WERI-Rb-1 (cell line): ENCODE measurements at places on chromosomes 2 and 18.

- no peak for DNase-seq
Observed at GRCh38 chr2:189783451-189783926, 650 bp downstream of the ORMDL1 start.

DNA sequence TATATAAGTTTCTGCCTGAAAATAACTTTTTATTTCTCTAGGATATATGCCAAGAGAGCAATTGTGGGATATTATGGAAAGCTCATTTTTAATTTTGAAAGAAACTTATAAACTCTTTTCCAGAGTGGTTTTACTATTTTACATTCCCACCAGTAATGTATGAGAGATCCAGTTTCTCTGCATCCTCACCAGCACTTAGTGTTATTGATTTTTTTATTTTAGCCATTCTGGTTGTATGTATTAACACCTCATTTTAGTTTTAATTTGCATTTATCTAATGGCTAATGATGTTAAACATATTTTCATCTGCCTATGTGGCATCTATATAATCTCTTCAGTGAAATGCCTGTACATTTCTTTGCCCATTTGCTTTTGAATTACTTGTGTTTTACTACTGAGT, 597.7 kb upstream of the RAB6C start:
- DNase-seq = no peak

DNA sequence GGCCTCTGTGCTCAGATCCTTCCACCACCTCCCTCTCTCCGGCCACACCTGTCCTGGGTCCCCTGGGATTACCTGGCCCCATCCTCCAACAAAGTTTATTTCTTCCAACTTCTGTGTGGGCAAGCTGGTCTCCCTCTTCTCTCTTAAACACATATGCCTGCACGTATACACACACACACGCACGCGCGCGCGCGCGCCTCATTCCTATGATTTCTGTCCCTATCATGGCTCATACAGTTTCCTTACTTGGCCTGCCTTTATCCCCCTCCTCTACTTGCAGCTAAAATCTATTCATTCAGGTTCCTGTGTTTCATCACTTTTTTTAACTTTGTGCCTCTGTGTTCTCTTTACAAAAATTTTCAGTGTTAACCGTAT, 96.4 kb downstream of the LOXHD1 start:
- no peak for DNase-seq

DNA sequence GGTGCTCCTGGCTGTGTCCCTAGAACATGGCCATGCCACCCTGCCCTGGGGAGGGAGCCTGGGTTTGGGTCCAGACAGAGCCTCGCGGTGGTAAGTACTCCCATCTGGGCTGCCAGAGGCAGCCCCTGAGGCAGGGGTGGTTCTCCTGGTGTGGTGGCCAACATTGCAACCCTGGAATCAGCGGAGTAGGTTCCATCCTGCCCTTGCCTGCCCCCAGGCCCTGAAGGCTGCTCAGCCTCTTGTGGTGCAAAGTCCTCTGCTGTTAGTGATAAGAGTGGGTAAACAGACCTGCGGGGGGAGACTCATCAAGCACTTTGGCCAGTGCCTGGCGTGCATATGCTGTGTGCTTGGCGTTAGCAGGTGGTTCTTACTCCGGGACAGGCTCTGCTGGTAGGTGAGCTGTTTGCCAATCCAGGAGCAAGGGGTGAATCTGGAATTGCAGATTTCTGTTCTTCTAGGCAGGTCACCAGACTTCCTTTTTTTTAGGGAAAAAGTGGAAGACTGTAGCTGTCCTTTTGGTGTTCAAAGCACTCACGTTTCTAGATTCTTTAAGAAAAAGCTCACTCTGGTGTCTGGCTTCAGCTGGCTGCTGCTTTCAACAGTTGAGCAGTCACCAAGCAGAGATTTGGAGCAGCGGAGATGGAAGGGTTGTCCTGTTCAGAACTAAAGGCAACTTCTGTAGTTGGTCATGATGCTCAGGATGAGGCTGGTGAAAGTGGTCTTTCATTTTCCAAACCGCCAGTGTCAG, 3.2 kb downstream of the CNNM3 start:
- no peak for DNase-seq
